ENCODE measurements at places on chromosomes 5 and 9.

DNA sequence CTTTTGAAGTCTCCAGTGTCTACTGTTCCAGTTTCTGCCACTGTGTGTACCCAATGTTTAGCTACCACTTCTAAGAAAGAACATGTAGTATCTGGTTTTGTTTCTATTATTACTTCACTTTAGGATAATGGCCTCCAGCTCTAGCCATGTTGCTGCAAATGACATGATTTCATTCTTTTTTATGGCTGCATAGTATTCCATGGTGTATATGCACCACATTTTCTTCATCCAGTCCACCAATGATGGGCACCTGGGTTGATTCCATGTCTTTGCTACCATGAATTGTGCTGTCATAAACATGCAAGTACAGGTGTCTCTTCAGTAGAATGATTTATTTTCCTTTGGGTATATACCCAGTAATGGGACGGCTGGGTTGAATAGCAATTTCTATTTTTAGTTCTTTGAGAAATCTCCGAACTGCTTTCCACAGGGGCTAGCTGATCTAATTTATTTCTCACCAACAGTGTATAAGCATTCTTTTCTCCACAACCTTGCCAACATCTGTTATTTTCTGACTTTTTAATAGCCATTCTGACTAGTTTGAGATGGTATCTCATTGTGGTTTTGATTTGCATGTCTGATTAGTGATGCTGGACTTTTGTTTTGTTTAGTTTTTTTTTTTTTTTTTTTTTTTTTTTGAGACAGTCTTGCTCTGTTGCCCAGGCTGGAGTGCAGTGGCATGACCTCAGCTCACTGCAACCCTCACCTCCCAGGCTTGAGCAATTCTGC, 68.9 kb downstream of the WDR41 start:
- no peak for DNase-seq

- peak; percentile 31 for DNase-seq
These were observed at the start of gene ANKRD34B for GRCh38 chr5:80569961-80570786. Gene ANKRD34B, minus strand, starts transcription at chr5:80570280. Its CDS starts 10,261 bp downstream, at chr5:80560019.

GRCh38 chr5:138470322-138471051, 5.2 kb downstream of the EGR1 start:
- DNase-seq, result no peak

DNA sequence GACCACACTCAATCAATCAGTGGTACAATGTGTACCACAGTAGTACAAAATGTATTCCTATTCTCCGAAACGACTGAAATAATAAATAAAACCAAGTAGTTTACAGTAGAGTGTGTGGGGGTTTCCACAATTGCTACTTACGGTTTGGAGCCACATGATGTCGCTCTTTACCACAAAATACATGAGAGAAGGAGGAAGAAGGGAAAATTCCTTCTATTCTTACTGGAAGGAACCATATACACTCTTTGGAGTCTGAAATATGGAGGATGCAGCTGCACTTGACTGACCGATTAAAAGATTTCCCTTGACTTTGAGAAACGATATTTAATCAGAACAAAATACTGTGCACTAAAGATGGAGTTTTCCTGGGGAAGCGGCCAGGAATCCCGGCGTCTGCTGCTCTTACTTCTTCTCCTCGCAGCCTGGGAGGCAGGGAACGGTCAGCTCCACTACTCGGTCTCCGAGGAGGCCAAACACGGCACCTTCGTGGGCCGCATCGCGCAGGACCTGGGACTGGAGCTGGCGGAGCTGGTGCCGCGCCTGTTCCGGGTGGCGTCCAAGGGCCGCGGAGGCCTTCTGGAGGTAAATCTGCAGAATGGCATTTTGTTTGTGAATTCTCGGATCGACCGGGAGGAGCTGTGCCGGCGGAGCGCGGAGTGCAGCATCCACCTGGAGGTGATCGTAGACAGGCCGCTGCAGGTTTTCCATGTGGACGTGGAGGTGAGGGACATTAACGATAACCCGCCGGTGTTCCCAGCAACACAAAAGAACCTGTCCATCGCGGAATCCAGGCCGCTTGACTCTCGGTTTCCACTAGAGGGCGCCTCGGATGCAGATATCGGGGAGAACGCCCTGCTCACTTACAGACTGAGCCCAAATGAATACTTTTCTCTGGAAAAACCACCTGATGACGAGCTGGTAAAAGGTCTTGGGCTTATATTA, at the start of gene PCDHA4:
PCDHA4 (plus strand) TSS at position 235 of the 942 bp plus-strand sequence.
- DNase-seq, result no peak

GRCh38 chr5:32193591-32193990, 19.5 kb upstream of the GOLPH3 start:
- DNase-seq, result peak; percentile 100

- DNase-seq, result no peak
These were observed 158.1 kb downstream of the LPAR1 start for GRCh38 chr9:110880189-110880588.

- DNase-seq, result no peak
These were observed 499.1 kb downstream of the NFIB start for GRCh38 chr9:13814647-13815400.

DNA sequence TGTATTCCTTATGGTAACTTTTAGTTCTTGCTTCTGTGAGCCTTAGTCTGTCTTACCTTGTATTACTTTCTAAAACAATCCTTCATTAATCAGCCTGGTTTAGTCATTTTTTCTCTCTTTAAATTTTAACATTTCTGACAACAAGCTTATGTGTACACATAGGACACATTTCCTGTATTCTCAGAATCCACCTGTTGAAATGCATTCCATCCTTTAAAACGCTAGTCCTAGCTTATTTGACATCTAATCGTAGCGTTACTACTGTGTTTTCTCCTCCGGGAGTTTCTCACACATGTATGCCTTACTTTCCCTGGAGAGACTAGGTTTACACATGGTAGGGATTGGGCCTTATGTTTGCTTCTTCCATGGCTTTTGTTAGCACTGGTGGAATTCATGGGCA, 3.8 kb downstream of the TARS1 start:
- DNase-seq, result no peak

- no peak for DNase-seq
These were observed 1199.8 kb downstream of the DTWD2 start for GRCh38 chr5:117788596-117788995.

GRCh38 chr5:60674251-60675069, 25.5 kb downstream of the DEPDC1B start:
- no peak for DNase-seq

DNA sequence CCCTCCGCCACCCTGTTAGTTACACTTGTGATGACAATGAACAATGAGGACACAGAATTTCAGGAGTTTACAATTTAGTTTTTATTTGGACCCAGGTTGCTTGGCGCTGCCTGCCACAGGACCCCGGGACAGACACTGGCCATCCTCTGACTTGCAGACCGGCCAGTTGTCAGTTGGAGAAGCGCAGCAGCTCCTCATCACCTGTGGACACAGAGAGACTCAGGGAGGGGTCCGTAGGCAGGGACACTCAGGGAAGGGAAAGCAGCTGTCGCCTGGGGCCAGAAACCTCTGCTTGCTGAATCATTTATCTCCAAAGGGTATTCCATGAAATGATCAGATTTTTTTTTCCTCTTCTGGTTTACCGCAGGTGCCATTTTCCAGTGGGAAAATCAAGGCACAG, 18.0 kb downstream of the AMBP start:
- DNase-seq, result no peak

DNA sequence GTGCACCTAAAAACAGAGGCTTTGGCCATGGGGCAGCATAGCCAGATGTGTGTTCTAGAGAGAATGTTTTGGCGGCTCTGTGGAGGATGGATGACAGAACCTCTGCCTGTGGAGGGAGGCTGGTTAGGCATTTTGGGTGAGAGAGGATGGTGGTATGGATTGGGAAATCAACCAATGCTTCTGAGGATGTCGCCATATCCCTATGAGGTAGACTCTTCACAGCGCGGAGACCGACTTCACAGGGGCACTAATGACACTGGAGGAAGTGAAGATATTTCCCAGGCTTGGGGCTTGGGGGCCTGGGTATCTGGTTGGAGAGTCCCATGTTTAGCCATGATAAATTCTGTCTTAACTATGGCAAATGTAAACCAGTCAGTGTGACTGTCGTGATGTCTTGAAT, 140.6 kb upstream of the KLF4 start:
- no peak for DNase-seq

DNA sequence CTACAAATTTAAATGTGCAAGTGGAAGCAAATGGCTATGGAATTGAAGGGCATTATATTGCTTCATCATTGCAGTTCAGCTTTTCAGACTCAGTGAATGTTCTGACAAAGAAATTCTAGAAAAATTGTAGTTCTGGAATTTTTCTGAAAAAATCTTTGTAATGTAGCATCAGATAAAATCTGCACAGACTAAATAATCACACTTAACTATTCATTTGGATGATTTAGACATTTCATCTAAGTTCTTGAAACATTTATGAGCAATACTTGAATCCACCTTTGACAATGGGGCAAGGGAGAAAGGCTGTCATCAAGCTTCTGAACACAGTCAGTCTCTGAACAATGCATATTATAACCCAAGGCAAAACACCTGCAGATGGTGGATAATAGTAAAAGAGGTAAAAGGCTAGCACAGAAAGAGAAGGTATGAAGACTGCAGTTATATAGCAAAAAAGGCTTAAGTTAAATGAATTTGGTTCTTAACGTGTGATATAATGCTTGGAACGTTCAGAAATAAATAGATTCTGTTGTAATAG, 1352.0 kb upstream of the NUDT12 start:
- DNase-seq, result no peak

DNA sequence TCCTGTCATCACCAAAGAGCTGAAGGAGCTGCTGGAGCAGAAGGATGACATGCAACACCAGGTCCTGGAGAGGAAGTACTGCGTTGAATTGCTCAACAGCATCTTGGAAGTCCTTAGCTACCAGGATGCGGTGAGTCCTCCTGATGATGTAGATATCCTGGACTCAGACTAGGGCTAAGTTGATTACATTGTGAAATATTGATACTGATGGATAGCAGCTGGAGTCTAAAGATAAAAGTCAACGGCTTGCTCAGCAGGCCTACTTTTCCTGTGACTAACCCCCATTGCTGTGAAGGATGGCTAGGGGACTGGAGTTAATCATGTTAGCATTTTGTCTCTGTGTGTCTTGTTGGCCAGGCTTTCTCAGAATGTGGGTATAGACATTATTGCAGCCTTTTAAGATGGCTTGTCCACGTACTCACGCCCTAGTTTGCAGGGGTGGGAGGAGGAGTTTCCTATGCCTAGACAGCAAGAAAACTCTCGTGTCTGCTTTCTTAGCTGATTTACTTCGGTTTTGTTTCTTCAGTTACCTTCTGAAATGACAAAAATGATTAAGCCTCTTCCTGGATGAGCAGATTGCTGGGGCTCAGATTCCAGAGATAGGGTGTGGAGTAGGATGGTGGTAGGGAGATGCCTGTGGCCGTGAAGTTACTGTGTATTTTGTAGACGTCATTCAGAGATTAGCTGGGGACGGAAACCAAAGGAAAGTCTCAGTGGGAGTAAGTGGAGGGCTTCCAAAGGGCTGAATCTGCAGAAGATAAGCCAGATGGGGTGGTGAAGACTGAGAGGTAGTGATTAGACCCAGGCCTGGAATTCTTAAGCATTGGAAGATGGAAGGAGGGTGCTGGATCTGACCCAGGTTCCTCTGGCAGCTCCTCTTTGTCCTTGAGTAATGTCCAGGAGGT, 166.3 kb downstream of the DOCK2 start:
- DNase-seq, result no peak

- no peak for DNase-seq
These were observed 111.1 kb downstream of the WDR70 start for GRCh38 chr5:37490120-37490810.

- DNase-seq, result no peak
These were observed 22.4 kb upstream of the HACD4 start for GRCh38 chr9:21053851-21054250.

- DNase-seq, result no peak
These were observed 14.4 kb downstream of the RXRA start for GRCh38 chr9:134340475-134341160.
